GM04503 (cell line): ENCODE measurements at places on chromosomes 4 and X.

GRCh38 chrX:44244008-44244407 is 99.5 kb downstream of the EFHC2 start:
- DNase-seq = no peak

GRCh38 chr4:121733942-121734341 is 31.0 kb downstream of the SMIM43 start:
- DNase-seq = no peak

- no peak for DNase-seq
These were observed 146.5 kb downstream of the NDST3 start for GRCh38 chr4:118180776-118181175.

DNA sequence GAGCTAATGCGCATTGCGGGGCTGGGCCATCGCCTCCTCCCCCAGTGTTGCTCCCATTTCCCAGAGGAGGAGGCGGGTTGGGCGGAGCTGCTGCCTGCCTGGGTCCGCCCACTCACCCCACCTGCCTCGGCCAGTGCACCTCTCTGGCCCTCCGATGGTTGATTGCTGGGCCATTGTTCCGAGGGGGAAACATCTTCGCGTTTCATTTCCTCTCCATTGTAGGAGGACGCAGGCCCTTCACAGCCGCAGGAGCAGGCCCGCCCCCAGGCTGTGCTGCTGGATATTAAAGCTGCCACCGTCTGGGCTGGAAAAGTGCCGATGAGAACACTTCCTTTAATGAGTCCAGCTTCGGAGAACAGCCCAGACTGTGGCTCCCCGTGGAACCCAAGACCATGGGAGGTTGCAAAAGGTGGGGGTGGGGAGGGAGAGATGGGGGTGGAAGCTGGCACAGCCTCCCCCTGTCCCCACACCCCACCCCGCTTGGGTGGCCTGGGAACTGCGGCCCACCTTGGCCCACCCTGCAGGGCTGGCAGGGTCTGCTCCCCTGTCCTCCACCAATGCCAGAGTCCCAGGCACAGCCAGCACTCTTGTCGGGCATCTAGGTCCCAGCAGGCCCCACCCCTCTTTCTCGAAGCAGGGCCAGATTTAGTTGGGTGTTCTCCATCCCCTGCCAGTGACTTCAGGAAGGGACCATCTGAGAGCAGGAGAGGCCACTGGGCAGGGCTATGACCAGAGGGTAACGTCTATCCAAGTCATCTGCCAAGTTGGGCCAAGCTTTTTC is 96.6 kb downstream of the ADRA2C start:
- DNase-seq = no peak

- DNase-seq = no peak
These were observed 13.5 kb downstream of the LETM1 start for GRCh38 chr4:1842339-1842895.

DNA sequence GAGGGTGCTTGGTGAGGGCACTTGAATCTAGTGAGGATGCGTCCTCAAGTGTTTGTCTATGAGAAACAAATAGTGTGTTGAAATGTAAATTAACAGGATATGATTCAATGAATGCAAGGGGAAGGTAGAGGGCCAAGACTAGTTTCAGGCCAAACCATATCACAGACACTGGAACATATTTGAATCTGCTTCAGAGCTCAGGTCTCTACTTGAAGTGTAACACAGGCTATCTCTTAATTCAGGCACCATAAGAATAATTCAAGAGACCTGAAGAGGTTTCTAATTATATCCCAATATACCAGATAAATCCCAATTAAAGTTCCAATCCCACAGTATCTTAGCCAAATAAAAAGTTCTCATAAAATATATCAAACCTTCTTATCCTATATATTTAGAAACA is 146.5 kb upstream of the INTU start:
- DNase-seq = no peak
